Activated T-cell treated with anti-CD3 and anti-CD28 coated beads, Interleukin-2, amount 50 U/mL, for 72 hours (primary cell): ENCODE measurements at places on chromosomes 5 and 9. TPM values are rescaled to one million over a fixed set of nuclear protein-coding genes. Genes with fewer than 3 reads are reported as not detected.

DNA sequence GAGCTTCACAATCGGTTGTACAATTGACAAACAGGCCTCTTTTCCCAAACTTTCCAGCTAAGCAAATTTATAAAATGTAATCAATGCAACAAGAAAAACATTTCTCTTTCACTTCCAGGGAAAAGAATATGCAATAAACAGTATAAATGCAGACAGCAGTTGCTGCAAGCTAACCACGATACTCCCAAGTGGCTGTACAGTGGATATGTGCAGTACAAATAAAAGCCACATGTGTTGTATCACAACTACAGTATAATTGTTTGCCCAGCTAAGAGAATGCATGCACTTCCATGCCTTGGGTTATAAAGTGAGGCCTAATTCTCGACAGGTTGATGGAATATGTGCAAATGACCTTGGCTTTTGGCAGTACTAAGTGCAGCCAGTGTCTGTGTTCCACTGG, 16.7 kb upstream of the PDCL start:
- no peak overlapping the region for H3K4me3 ChIP-seq
- peaks cover 38% of the 10 kb centered on the region for H3K4me1 ChIP-seq
- DNase-seq = no peak
- H3K36me3 ChIP-seq = peaks cover 15% of the 10 kb centered on the region

BAAT gene
- total RNA-seq = 0.19 TPM

TNFSF15 gene
- 0.26 TPM for total RNA-seq

ADGRD2 gene
- total RNA-seq = not detected
